ENCODE measurements at places on chromosomes 2 and 18. TPM values are rescaled to one million over a fixed set of nuclear protein-coding genes. Genes with fewer than 3 reads are reported as not detected.

GRCh38 chr2:237501892-237502513 lies 15.0 kb downstream of the MLPH start:
- H3K36me3 ChIP-seq = no peaks in the 10 kb centered on the region
- peaks cover 9% of the 10 kb centered on the region for H3K27me3 ChIP-seq
- no peak for DNase-seq
- no peaks in the 10 kb centered on the region for H3K4me1 ChIP-seq

DNA sequence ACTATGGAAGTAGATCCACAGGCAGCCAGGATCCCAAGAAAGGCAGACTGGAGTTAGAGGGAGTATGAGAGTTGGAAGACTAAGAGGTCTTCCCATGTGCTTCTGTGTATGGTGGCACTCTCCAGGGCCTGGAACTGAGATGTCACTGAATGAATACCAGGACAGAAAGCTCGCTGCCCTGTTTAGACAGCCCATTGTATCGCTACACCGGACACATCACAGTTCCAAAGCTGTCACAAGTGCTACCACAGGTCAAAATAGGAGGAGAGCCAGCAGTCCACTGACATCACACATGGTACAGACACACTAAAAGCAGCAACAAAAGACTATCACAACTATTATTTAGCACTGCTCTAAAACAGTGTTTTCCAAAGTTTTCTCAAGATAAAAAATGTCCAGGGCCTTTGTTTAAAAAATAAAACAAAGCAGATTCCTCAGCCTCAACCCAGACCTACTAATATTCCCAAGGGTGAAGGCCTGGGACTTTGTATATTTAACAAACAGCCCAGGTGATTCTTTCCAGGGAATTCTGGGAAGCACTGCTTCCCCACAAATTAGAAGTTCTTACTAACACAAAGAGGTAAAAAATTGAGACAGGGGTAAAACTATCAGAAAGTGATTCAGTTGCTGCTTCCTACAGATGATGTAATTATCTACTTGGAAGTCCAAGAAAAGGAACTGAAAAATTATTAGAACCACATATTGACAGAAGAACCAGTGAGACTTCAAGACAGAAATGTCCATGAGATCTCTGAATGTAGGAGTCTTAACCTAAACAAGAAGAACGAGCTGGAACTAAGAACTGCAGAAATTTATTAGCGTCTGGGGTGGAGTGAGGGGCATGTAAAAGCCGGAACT lies 116.0 kb downstream of the DTNB start:
- no peak overlapping the region for H3K27ac ChIP-seq
- H3K4me1 ChIP-seq = peaks cover 10% of the 10 kb centered on the region
- H3K4me3 ChIP-seq = no peak overlapping the region
- no peaks in the 10 kb centered on the region for H3K36me3 ChIP-seq
- no peak for DNase-seq

DNA sequence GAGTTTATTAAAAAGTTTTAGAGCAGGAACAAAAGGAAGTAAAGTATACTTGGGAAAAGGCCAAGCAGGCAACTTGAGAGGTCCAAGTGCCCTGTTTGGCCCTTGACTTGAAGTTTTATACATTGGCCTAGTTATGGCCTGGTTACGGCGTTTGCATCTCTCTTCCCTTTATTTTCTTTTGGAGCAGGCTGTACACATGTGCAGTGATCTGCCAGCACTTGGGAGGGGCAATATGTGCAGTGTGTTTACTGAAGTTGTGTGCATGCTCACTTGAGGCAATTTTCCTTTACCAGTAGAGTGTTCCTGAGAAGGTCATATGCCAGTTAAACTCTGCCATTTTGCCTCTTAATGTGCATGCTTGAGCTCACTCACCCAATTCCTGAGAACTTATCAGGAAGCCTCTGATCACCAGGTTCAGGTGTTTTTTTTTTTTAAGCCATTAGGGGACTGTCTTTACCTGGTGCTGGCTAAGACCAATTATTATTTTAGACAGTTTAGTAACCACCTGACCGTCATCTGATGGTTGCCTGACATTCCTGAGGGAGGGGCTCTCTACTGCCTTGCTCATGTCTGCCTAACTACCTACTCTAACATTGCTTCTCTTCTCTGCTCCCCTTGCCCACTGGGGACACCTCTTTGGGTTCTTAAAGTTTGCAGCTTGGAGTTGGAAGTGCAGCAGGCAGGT lies 48.0 kb downstream of the SCN2A start:
- H3K4me1 ChIP-seq = no peaks in the 10 kb centered on the region
- DNase-seq = no peak
- no peaks in the 10 kb centered on the region for H3K27me3 ChIP-seq
- no peak overlapping the region for H3K27ac ChIP-seq
- H3K36me3 ChIP-seq = no peaks in the 10 kb centered on the region

GRCh38 chr2:168784993-168785392 lies 17.4 kb upstream of the NOSTRIN start:
- DNase-seq = no peak
- H3K4me1 ChIP-seq = no peaks in the 10 kb centered on the region
- no peak overlapping the region for H3K27ac ChIP-seq
- H3K4me3 ChIP-seq = no peak overlapping the region
- H3K36me3 ChIP-seq = no peaks in the 10 kb centered on the region
- no peaks in the 10 kb centered on the region for H3K27me3 ChIP-seq

DNA sequence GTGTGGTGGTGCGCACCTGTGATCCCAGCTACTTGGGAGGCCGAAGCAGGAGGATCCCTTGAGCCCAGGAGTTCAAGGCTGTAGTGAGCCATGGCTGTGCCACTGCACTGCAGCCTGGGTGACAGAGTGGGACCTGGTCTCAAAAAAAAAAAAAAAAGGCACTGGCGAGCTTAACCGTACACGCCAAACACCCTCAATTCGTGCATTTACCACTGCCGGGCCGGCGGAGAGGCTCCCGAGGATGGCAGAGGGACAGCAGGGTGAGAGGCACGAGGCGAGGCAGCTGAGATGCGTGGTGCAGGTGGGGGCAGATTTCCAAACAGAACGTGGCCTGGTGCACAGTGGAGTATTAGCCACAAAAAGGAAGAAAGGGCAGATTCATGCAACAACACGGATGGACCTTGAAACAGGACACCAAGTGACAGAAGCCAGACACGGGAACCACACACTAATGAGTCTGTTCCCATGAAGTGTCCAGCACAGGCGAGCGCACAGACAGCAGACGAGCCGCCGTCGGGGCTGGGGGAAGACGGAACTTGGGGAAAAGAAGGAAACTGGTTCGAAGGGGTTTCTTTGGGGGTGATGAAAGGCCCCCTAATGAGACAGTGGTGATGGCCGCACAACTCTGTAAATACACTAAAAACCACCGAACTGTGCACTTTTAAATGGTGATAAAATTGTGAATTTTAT lies 27.4 kb downstream of the SLC66A2 start:
- H3K4me3 ChIP-seq = no peak overlapping the region
- DNase-seq = no peak
- H3K4me1 ChIP-seq = peaks cover 19% of the 10 kb centered on the region
- no peaks in the 10 kb centered on the region for H3K36me3 ChIP-seq
- H3K27me3 ChIP-seq = no peaks in the 10 kb centered on the region

GRCh38 chr2:121349721-121350401 lies 64.9 kb upstream of the TFCP2L1 start:
- peaks cover 46% of the 10 kb centered on the region for H3K36me3 ChIP-seq
- no peak overlapping the region for H3K27ac ChIP-seq
- no peaks in the 10 kb centered on the region for H3K27me3 ChIP-seq

GRCh38 chr2:230661072-230661957 lies 51.3 kb upstream of the CAB39 start:
- no peak overlapping the region for H3K4me3 ChIP-seq
- no peaks in the 10 kb centered on the region for H3K27me3 ChIP-seq
- H3K27ac ChIP-seq = no peak overlapping the region

DNA sequence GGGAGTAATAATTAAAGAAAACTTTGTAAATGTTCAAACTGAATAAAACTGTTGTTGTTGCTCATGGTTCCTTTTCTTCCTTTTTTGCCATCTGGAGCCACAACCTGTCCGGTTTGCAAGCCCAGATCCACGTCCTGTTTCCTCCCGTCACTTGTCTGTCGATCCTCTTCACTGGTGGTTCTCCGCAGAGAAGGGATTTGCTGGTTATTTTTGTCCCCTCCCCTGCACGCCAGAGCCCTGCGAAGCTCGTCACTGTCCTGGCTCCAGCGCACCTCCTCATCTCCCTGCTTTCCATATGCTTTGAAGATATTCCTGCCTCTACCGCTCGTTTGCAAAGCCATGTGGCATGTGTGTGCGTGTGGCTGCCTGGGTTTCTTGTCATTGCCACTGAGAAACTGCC lies 461.4 kb downstream of the RNF144A start:
- no peak for DNase-seq
- H3K27me3 ChIP-seq = 0 out of 2 replicates have a peak, but pooled peaks cover 4% of the 10 kb centered on the region
- H3K27ac ChIP-seq = no peak overlapping the region
- no peaks in the 10 kb centered on the region for H3K36me3 ChIP-seq
- H3K4me1 ChIP-seq = peaks cover 7% of the 10 kb centered on the region

The CCL20 gene
- total RNA-seq = 4.3 TPM

The CPO gene
- total RNA-seq = not detected

The TOGARAM2 gene
- 0.73 TPM for total RNA-seq

The GPBAR1 gene
- 0.25 TPM for total RNA-seq

The MC2R gene
- total RNA-seq = not detected
